ENCODE measurements at places on chromosomes 3 and 15.

- DNase-seq, result no peak
Observed at GRCh38 chr3:30141927-30142326, 464.5 kb upstream of the TGFBR2 start.

DNA sequence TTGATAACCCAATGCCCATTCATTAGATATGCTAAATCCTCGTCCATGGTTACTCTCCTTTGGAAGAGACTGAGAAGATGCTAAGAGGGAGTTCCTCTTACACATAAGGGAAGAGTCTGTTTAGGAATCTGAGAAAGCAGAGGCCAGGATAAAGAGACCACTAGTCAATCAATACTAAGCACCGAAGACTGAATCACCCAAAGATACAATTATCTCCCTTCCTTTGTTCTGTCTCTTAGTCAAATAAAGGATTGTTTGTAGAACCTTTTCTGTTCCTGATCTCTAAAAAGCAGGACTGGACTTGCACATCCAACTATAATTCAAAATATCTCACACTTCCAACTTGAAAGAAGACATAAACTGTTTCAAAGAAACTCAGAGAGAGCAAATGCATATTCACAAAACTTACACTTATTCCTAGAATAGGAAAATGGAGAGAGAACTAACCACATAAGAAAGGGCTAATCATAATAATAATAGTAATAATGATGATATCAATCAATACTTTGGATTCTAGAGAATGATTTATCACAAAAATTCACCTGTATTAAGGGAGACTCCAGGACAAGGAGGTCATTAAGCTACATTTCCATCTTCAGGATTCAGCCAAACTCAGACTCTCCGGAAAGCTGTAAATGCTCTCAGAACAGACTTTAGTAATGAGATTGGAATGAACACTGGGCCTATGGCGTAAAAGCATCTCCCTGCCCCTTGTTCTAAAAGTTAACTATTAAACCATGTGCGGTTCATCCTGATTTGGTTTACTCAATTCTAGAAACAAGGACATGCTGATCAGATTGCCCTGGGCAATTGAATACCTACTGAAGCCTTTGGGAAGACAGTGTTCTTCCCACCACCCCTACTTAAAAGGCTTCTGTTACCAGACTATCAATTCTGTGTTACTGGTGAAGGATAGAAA lies 401.5 kb downstream of the ZBTB20 start:
- no peak for DNase-seq

DNA sequence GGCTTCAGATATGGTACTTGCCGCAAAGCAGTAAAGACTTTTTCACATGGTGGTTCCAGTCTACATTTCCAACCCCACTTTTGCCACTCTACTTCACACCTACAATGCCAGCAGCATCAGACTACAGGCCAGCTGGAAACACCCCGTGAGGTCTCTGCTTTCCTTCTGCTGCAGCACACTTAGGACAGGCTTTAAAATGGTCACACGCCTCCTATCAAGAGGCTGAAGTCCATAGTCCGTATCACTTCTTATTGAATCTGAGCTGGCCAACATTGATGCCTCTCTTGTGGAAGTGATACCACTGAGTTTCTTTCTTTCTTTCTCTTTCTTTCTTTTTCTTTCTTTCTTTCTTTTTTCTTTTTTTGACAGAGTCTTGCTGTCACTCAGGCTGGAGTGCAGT lies 59.8 kb downstream of the ZNF860 start:
- no peak for DNase-seq

GRCh38 chr3:49462222-49462621 lies 7.8 kb upstream of the DAG1 start:
- no peak for DNase-seq

DNA sequence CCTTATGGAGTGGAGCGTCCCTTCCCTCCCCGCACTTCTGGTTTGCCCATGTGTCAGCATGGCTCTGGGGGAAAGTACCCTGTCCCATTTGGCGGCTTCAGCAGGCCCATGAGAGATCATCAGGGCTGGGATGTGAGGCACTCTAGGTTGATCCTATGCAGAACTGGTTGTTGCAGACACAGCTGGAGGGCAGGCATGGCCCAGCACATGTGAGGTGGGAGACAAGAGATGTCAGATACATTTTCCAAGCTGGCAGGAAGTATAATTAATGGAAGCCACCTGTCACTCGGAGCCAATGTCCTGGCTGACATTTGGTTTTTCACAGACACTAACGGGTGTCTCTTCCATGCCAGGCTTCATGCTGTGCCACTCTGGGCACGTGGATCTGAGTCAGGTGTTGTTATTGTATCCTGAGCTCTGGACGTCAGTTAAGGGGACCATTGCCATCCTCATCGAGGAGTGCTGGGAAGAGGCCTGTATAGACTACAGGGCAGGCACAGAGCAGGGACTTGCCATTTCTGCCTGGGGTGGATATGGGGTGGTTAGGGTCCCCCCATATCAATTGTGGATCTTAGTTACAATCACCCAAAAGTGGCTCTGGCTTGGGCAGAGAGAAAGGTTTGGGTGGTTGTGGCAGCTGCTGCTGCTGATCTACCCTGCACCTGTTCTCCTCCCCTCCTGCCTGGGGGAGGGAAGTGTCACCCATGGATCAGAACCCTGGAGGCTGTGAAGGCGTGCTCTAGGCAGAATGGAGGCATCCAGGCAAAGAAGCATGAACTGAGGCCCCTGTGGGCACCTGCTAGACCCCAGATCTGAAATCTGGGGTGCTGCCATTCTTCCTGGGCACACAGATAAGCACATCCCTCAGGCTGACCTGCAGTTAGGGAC lies 140.7 kb downstream of the FBLN2 start:
- DNase-seq, result no peak

GRCh38 chr3:27978440-27978839 lies 256.3 kb upstream of the EOMES start:
- DNase-seq, result no peak

- DNase-seq, result no peak
Observed at GRCh38 chr15:93656041-93656440, 567.0 kb upstream of the RGMA start.

DNA sequence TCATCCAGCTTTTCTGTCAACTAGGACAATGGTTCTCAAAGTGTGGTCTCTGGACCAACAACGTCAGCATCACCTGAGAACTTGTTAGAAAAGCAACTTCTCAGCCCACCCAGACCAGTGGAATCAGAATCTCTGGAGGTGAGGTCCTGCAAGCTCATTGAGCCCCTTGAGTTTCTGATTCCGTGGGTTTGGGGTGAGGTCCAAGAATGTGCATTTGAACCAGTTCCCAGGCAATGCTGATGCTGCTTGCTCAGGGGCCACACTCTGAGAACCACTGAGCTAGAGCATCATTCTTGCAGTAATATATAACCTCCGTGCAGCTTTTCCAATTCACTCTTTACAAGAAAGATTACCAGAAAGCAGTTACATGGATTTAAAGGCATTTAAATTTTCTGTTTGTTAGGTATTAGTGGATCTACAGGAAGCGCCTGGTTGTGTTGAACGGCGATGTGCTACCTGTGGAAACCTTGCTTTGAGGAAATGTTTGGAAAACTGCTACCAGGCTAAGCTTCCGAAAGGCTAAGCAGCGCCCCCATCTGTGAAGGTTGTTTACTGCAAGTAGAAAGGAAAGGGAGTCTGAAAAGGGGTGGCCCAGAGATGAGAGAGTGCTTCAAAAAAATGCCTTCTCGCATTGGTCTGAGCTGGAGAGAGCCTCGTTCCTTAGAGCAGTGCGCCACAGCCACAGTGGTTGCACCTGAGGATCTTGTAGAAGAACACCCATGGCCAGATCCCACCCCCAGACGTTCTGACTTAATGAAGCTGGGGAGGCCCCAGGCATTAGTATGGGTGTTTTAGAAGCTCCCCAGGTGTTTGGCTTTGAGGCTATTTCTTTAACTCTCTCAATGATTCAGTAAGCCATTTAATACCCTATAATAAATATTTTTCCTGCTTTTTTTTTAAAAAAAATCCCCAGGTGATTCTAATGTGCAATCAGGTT lies 50.0 kb downstream of the RLBP1 start:
- DNase-seq, result peak; percentile 50

DNA sequence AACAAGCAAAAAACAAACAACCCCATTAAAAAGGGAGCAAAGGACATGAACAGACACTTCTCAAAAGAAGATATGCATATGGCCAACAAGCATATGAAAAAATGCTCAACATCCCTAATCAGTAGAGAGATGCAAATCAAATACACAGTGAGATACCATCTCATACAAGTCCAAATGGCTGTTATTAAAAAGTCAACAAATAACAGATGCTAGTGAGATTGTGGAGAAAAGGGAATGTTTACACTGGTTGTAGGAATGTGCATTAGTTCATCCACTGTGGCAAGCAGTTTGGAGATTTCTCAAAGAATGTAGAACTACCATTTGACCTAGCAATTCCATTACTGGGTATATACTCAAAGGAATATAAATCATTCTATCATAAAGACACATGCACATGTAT lies 44.5 kb downstream of the RIOX2 start:
- no peak for DNase-seq

GRCh38 chr15:42094512-42094963 lies at the start of gene PLA2G4D:
Gene PLA2G4D (minus strand): TSS chr15:42094562. CDS start chr15:42094459, 103 bp downstream.
- no peak for DNase-seq

DNA sequence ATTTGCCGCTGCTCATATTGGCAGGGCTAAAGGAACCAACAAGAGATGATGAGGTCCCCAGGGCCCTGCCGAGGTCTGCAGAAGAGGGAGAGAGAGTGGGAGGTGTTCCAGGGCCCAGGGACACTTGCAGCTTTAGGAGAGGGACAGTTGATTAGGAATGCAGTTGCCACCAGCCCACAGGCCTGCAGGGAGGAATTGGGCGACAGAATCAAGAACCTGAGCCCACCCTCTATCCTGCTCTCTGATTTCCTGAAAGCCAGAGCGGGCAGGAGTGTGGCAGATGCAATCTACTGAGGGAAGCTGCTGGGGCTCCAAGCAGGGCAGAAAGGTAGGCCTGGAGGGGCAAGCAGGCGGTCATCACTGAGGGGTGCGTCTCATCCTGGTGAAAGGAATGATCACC lies 12.1 kb upstream of the PRR23E start:
- no peak for DNase-seq

GRCh38 chr3:164419220-164419619 lies 659.1 kb downstream of the SI start:
- no peak for DNase-seq

DNA sequence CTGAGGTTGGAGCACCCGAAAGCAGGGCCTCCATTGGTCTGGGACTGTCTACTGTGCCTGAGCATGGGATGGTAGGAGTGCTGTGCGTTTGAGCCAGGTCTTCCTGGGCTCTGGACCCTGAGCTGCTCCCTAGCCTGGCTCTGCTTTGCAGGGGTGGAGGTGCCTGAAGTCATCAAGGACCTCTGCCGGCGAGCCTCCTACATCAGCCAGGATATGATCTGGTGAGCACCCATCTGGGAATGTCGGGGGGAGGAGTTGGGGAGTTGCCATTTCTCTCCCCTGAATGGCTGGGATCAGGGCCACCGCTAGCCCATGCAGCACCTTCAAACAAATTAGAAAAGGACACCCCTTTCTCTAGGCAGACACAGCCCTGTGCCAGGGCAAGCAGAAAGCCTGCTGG lies 20.7 kb downstream of the DUOX1 start:
- no peak for DNase-seq

DNA sequence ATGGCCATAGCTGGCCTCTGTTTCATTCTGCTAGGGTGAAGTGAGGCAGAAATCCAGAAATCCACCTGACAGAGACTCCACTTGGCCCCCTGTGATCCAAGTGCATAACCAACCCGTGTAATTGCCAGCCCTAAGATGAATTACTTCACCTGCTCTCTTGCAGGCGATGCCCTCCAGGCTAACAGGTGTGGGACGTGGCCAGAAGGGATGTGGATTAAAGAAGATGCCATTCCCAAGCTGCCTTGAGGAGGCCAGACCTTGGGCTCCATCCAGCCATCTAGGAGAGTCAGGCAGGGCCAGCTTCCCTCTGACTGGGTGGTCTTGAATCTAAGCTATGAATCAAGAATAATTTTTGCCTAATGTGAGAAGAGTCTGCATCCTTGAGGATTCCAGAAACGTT lies 154.5 kb upstream of the BNIP2 start:
- DNase-seq, result no peak

DNA sequence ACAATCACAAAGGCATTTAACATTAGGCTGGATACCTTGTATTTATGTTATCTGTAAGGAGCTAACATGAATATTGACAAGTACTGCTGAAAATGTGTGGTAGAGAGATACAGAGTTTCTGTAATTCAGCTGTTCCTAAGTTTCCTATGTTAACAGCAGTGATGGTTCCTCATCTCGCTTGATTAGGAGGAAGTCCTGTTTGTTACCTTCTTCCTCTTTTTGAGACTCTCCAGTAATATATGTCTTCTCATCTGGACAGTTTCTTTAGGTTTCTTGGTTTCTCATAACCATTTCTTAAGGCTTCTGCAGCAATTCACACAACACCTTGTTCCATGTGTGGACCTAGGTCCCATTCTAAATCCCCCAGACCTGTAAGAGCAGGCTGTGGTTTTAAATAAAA lies 11.4 kb upstream of the PEX5L start:
- no peak for DNase-seq

- DNase-seq, result no peak
Observed at GRCh38 chr3:194688946-194689345, 3.3 kb downstream of the FAM43A start.
